ENCODE measurements at places on chromosomes 7 and 10.
A peak's percentile ranks its signal among the peaks of the same experiment; 100 is the strongest.

DNA sequence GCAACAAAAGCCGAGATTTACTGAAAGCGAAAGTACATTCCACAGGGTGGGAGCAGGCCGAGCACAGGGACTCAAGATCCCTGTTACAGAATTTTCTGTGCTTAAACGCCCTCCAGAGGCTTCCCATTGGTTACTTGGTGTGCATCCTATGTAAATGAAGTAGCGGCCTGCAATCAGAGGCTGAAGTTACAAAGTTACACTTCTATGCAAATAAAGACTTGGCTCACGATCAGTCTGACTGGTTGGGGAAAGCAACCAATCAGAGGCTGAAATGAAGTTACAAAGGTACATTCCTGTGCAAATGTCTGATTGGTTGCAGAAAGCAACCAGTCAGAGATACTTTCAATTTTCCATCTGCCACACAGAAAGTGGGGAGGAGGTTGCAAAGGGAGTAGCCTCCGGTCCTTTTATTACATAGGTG, 4.1 kb downstream of the ACBD7 start:
- peak; percentile 18 for DNase-seq

DNA sequence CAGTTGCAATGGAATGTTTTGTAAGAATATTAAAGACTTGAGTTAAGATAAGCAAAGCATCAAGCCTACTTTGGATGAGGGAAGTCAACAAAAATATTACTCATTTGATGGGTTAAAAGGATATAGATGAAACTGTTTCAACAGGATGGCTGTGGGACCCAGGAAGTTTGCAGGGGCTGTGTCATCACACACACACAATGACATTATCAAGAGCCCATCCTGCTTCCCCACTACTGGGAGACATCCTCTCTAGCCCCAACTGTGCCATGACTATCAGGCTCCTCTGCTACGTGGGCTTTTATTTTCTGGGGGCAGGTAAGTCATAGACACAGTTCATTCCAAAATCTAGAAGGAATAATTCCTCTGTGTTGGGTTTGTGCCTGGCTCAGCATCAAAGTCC, 78.8 kb upstream of the PRSS1 start:
- no peak for DNase-seq

DNA sequence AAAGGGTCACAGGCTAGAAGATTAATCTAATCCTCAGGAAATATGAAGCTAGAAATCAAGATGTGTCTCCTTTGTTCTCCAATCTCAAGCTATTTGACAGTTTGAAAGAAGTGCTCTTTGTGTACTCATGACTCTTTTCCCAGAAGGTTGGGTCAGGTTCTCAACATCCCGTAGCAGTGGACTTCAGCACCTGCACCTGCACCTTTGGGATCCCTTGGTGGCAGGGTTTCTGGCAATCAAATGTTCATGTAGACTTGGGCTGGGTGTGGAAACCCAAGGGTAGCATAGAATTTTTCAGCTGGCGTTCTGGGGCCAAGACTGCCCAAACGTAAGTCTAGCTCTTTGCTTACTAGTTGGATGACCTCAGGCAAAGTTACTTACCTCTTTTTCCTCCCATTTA, 134.4 kb downstream of the ADRA2A start:
- DNase-seq: no peak

- DNase-seq: no peak
Observed at GRCh38 chr10:43336641-43337318, 34.7 kb upstream of the FXYD4 start.

DNA sequence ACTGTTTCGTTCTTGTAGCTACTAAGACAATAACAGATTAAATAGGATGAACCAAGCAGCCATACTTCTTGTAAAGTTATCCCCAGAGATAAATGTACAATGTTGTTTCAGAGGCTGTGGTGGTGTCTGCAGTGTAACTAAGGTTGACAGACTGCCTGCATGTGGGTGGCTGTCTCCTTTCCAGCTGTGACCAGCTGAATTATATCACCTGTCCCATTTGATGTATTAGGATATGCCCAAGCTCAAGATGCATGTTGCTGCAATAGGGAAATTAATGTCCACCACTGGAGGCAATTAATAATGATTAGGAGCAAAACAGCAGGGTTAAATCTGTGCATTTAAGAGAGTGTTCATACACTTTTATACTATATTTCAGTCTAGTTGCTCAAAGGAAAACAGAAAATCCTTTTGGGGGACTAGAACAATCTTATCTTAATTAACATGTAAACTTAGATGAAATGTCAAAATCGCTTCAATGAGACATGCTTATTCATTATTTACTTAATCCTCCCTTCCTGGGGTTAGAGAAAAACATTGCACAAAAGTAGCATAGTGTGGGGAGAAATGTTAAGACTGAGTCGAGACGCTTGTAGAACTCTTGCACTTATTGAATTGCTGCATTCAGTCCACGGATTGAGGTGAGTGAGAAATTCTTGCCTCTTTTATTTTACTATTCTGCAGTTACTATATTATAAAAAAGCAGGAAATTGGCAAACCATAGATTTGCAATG, 269.0 kb downstream of the SNX10 start:
- no peak for DNase-seq

GRCh38 chr10:123044391-123044790, 35.6 kb downstream of the ACADSB start:
- no peak for DNase-seq

DNA sequence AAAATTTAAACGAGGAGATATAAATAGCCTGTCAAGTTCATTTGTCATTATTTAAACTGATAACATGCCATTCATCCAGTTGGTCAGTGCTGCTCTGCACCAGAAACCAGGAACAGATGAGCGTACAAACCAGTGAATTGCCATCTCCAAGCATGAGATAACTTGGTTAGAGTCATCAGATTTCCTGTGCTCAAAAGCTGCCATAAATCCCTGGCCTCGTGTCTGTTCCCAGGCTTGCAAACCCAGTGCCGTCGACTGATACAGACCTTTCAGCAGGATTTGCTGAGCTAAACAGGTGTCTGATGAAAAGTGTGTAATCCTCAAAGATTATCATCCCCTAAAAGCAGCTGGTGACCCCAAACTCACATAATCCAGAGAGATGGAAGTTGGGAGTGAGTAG, 96.0 kb upstream of the SAMD8 start:
- no peak for DNase-seq

DNA sequence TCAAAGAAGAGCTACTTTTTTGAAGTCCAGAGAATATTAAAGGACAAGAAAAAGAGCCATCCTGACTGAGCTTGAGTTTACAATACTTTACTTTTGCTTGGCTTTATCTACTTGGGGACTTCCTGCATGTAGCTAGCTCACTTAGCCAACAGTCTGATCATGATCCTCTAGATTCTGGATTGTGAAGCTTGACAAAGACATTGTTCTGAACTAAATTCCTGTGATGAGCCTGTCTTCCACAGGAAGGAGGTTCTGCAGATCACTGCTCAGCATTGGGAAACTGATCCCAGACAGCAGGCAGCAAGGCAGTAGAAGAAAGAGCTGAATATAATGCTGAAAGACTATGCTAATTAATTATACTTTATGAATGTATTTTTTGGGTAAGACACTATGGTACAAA, 296.4 kb downstream of the DGKB start:
- DNase-seq: no peak

- DNase-seq: no peak
Observed at GRCh38 chr7:17274551-17275245, 23.8 kb upstream of the AHR start.

GRCh38 chr10:28503114-28503513, 29.8 kb upstream of the WAC start:
- no peak for DNase-seq

DNA sequence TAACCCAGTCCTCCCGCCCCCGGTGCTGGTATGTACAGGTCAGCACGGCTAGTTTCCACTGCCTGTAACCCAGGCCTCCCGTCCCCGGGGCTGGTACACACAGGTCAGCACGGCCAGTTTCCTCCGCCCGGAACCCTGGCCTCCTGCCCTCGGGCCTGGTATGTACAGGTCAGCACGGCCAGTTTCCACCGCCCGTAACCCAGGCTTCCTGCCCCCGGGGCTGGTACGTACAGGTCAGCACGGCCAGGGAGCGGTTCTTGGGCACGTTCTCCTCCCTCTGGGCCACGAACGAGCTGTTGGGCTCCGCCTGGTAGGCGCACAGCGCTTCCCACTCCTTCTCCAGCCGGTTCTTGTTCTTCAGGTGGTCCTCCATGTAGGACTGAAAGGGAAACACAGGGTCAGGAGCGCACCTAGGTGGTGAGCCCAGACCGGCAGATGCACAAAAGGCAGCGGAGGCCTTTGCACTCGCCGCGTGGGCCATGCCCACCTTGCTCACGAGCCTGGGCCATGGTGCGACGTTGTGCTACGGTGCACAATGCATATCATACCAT, 284.4 kb downstream of the DNAJB6 start:
- DNase-seq: no peak

DNA sequence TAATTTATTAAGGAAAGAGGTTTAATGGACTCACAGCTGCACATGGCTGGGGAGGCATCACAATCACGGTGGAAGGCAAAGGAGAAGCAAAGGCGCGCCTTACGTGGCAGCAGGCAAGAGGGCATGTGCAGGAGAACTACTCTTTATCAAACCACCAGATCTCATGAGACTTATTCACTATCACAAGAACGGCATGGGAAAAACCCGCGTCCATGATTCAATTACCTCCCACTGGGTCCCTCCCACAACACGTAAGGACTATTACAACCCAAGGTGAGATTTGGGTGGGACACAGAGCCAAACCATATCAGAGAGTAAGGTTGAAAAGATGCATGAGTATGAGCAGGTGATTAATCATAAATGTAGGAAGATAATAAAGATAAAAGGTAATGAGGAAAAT, 3.2 kb upstream of the JCAD start:
- DNase-seq: no peak

DNA sequence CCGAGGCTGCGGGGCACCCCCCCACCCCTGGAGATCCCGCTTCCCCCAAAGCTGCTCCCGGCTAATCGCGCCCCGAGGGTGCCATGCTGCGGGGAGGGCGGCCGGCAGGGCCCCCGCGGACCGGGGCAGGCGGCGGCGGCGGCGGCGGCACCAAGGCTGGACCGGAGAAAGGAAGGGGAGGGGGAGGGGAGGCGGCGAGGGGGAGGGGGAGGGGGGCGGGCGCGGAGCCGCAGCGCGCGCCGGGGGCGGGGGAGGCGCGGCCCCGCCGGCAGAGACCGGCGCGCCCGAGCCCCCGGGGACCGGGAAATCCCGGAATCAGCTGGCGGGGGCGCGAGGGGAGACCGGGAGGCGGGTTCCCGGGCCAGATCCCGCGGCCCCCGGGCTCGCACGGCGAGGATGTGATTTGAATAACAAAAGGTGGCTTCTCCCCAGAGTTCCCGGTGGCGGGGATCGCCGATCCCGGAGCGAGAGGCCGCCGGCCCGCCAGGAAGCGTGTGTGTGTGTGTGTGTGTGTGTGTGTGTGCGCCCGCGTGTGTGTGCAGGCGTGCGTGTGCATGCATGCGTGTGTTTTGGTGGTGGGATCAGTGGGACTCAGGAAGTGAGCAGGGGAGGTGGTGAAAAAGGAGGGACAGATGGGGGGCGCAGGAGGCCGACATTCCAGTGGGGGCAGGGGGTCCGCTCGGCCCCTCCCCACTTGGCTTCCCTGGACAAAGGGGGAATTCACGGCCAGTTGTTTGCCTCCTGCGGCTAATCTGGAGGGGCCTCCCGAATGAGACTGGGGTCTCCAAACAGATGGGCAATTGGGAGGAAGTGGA, 99.5 kb downstream of the HIP1 start:
- DNase-seq: peak; percentile 51

GRCh38 chr10:3911713-3912442, 126.9 kb upstream of the KLF6 start:
- DNase-seq: no peak

DNA sequence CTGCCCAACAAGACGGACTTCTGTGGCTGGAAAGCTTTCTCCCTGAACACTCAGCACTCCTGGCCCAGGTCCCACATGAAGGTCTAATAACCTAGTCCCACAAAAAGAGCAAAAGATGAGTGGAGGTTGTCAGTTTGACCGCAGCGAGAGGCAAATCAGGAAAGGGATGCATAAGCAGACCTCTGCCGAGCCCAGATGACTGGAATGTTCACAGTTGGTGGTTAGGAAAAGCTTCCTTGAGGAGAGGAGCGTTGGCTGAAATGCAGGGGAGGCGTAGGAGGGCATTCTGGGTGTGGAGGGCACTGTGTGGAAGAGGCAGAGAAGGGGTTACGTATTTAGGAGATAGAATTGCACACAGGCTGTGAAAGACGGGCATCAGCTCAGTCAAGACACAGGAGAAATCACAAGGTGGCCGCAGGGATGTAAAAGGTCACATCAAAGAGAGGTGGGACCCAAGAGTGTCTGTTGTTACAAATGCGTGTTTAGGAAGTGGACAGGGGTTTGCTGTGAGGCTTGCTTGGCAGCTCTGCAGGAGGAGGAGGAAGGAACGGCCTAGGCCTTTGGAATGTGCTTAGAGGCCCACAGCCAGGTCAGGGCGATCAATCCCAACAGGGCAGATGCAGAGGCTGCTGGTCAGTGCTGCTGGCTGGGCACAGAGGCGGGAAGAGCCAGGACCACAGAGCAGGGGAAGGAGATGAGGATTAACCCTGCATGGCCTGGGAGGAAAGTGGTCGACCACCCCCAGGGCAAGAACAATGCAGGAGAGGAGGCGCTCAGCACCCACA, 133.5 kb downstream of the VIPR2 start:
- no peak for DNase-seq

DNA sequence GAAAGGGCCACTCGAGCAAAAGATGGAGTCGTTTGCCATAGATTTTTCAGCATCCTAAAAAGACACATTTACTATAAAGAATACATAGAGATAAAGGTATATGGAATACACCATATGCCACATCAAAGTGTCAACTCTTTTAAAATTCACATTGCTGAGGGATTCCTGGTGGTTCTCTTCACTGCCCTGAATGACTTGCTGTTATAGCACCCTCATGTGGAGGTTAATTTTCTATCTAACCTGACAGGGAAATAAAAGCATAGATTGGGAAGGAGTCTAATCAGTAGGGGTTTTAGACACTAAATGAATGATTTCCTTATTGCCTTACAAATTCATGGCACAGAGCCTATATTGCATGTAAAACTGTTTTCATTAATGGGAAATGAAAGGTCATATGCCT, 25.9 kb downstream of the DNAH11 start:
- peak; percentile 48 for DNase-seq
